ENCODE measurements at places on chromosomes 6 and 20. TPM values are rescaled to one million over a fixed set of nuclear protein-coding genes. Genes with fewer than 3 reads are reported as not detected.

GRCh38 chr6:70325009-70325408 is 22.1 kb upstream of the COL9A1 start:
- peaks cover 3% of the 10 kb centered on the region for H3K27me3 ChIP-seq
- no peaks in the 10 kb centered on the region for H3K4me1 ChIP-seq
- no peaks in the 10 kb centered on the region for H3K36me3 ChIP-seq
- no peak overlapping the region for H3K4me3 ChIP-seq
- no peak for ATAC-seq

- H3K27me3 ChIP-seq: peaks cover 9% of the 10 kb centered on the region
- ATAC-seq: no peak
- H3K4me1 ChIP-seq: no peaks in the 10 kb centered on the region
- no peaks in the 10 kb centered on the region for H3K36me3 ChIP-seq
- H3K4me3 ChIP-seq: no peak overlapping the region
Measured at GRCh38 chr6:145551164-145551563, 184.2 kb downstream of the EPM2A start.

GRCh38 chr6:3867641-3868502 is 18.7 kb downstream of the FAM50B start:
- no peaks in the 10 kb centered on the region for H3K36me3 ChIP-seq
- no peaks in the 10 kb centered on the region for H3K27me3 ChIP-seq
- peaks cover 32% of the 10 kb centered on the region for H3K4me1 ChIP-seq
- peak; percentile 81 for ATAC-seq

GRCh38 chr6:16885411-16886160 is 124.3 kb upstream of the ATXN1 start:
- H3K27ac ChIP-seq: no peak overlapping the region
- H3K27me3 ChIP-seq: peaks cover 58% of the 10 kb centered on the region
- H3K4me3 ChIP-seq: no peak overlapping the region
- H3K36me3 ChIP-seq: no peaks in the 10 kb centered on the region

GRCh38 chr6:42771741-42772100 is 10.1 kb upstream of the BICRAL start:
- H3K4me3 ChIP-seq: peak overlapping the region; percentile 82
- peaks cover 47% of the 10 kb centered on the region for H3K4me1 ChIP-seq
- H3K27me3 ChIP-seq: no peaks in the 10 kb centered on the region
- H3K27ac ChIP-seq: peak overlapping the region; percentile 99
- no peaks in the 10 kb centered on the region for H3K36me3 ChIP-seq

- no peaks in the 10 kb centered on the region for H3K27me3 ChIP-seq
- H3K4me3 ChIP-seq: no peak overlapping the region
- ATAC-seq: no peak
- peak overlapping the region; percentile 24 for H3K27ac ChIP-seq
Measured at GRCh38 chr20:34971561-34972235, 16.0 kb downstream of the MYH7B start.

GRCh38 chr6:108737594-108738546 is 110.4 kb upstream of the ARMC2 start:
- H3K4me3 ChIP-seq: peak overlapping the region; percentile 46
- peak; percentile 94 for ATAC-seq
- H3K36me3 ChIP-seq: no peaks in the 10 kb centered on the region
- H3K27ac ChIP-seq: peak overlapping the region; percentile 66
- H3K4me1 ChIP-seq: peaks cover 10% of the 10 kb centered on the region
- H3K27me3 ChIP-seq: peaks cover 7% of the 10 kb centered on the region

DNA sequence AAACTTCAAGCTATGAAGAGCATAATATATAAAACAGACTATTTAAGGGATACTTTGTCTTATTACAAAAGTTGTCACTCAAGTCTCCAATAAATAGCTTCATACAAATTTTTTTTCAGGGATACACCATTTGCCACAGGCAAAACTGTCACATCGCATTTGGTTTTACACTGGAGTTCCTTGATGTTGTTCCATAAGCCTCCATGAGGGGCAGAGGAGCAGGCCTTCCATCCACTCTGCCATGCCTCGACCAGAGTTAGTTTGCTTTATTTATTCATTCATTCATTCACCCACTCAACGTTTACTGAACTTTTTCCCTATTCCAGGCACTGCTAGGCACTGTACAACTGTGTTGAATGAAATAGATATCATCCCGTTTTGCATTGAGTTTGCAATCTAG is 246.6 kb downstream of the PHF3 start:
- no peak overlapping the region for H3K4me3 ChIP-seq
- no peaks in the 10 kb centered on the region for H3K36me3 ChIP-seq
- H3K27me3 ChIP-seq: no peaks in the 10 kb centered on the region

- no peak overlapping the region for H3K27ac ChIP-seq
- H3K36me3 ChIP-seq: no peaks in the 10 kb centered on the region
- peaks cover 5% of the 10 kb centered on the region for H3K27me3 ChIP-seq
- no peak for ATAC-seq
- H3K4me1 ChIP-seq: no peaks in the 10 kb centered on the region
Measured at GRCh38 chr6:40408786-40409542, 178.2 kb downstream of the LRFN2 start.

- H3K4me1 ChIP-seq: peaks cover 5% of the 10 kb centered on the region
- no peak overlapping the region for H3K4me3 ChIP-seq
- H3K27me3 ChIP-seq: no peaks in the 10 kb centered on the region
- H3K27ac ChIP-seq: no peak overlapping the region
- H3K36me3 ChIP-seq: peaks cover 100% of the 10 kb centered on the region
Measured at GRCh38 chr6:89703292-89703691, 64.7 kb upstream of the LYRM2 start.

- ATAC-seq: no peak
- H3K27ac ChIP-seq: no peak overlapping the region
- H3K36me3 ChIP-seq: no peaks in the 10 kb centered on the region
- H3K27me3 ChIP-seq: no peaks in the 10 kb centered on the region
Measured at GRCh38 chr6:123541462-123541861, 95.3 kb downstream of the TRDN start.

DNA sequence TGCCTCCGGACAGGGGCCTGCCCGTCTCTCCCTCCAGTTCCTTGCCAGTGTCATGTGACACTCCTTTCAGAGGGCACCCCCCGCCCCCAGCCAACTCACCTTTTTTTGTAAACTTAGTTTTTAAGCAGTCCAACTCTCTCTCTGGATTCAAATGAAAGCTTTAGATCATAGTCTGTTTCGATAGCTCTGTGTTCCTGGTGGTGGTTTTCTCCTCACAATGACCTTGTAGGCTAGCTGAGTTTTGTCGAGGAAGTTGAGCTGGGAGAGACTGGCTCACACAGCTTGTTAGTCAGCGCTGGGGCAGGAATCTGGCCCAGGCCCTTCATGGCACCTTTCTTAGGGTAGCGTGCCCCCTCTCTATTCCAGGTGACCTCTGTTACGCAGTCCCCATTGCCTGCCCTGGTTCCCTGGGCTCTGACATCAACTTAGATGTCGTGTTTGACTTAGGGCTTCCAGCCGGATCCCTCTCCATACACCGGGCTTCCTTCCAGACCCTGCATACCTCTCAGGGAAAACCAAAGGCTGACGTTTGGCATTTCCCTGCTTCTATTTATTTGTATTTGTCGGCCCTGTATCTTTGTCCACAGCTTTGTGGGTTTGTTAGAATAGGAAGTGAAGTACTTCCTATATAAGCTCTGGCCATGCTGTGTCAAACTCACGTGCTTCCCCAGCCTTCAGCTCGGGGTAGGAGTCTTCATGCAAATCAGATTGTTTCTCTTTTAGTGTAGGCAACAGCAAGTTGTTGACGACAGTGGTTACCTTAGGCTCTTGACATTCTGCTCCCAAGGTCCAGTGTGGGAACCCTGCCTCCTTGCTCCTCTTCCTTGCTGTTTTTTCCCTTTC is 12.7 kb downstream of the IGF2R start:
- H3K27ac ChIP-seq: peak overlapping the region; percentile 96
- H3K27me3 ChIP-seq: no peaks in the 10 kb centered on the region
- H3K4me3 ChIP-seq: peak overlapping the region; percentile 81
- H3K36me3 ChIP-seq: peaks cover 16% of the 10 kb centered on the region
- peaks cover 58% of the 10 kb centered on the region for H3K4me1 ChIP-seq
- ATAC-seq: peak; percentile 34

DNA sequence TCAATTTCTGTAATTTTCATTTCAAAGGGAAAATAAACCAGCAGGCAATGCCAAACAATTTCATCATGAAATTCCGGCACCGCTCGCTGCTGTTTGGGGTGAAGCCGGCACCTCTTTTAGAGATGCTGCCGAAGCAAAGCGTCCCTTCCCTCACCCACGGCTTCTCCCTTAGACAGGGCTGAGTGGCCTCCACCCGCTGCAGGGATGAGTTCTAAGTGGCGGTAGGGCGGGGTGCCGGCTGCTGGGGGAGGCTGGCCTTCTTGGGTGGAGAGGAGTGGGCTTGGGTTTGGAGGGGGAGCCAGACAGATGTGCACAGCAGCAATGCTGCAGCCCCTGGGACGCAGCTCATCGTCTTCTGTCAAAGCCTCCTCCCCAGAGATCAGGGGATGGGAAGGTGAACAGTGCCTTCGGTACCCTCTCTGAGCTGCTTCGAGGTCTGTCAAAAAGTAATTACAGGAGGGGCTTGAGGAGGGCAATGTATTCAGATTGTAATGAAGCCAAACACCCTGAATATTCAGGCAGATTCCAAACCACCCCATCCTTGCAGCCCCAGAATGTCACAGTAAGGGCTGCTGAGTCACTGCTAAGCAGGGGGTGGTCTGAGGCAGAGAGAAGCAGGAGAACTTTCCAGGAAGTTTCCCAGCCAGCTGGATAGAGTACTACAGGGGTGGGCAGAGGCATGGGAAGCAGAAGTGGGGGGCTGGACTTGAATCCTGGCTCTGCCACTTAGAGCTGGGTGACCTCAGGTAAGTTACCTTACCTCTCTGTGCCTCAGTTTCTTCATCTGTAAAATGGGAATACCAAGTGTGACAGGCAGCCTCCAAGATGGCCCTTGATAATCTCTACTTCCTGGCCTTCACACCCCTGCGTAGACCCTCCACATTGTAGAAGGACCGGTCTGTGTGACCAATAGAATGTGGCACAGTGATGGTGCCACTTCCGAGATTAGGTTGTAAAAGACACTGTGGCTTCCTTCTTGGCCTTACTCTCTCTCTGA is 96.6 kb downstream of the SULF2 start:
- H3K27me3 ChIP-seq: peaks cover 15% of the 10 kb centered on the region
- no peaks in the 10 kb centered on the region for H3K36me3 ChIP-seq
- peaks cover 4% of the 10 kb centered on the region for H3K4me1 ChIP-seq
- no peak for ATAC-seq

DNA sequence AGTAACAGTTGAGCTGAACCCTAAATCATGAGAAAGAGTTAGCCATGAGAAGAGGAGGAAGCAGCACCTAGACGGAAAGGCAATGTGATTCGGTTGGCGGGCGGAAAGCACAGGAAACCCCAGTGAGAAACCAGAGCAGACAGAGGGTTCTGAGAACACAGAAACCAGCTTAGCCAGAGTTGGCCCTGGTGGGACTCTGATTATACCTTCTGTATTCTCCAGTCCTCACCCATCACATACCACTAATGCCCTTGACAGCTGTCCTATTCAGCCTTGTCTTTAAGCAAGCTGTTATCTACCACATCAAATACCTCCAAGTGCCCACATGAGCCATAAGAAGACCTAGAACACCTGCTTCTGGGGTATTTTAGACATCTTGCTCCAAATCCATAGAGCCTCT is 58.9 kb upstream of the LRRC1 start:
- no peaks in the 10 kb centered on the region for H3K27me3 ChIP-seq
- H3K36me3 ChIP-seq: no peaks in the 10 kb centered on the region
- ATAC-seq: peak; percentile 59
- peak overlapping the region; percentile 22 for H3K4me3 ChIP-seq

- no peak overlapping the region for H3K4me3 ChIP-seq
- H3K27ac ChIP-seq: no peak overlapping the region
- H3K4me1 ChIP-seq: no peaks in the 10 kb centered on the region
- ATAC-seq: no peak
- no peaks in the 10 kb centered on the region for H3K36me3 ChIP-seq
Measured at GRCh38 chr6:166282394-166283032, 25.7 kb downstream of the PRR18 start.

DNA sequence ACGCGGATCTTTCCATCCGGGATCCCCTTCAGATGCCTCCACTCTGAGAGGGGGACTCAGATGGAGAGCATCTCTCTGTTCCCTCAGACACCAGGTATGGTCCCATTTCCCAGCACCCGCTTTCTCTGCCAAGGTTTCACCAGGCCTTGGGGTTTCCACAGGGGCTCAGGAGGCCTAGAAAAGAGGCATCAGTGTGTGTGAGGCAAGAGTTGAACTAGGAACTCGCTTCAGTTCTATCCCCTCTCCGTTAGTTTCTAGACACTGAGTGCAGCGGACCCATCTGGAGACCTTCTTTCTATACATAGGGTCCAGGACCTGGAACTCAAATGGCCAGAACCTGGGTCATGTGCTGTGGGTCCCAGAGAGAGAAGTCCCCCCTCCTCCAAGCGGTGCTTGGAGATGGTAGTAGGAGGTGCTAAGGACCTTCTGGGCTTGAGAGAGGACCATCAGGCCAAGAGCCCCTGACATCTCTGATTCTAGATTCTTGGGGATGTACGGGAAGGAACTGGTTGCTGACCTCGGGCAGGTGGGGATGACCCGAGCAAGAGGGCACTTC is 2.1 kb downstream of the SLC12A5 start:
- peaks cover 4% of the 10 kb centered on the region for H3K4me1 ChIP-seq
- no peak overlapping the region for H3K4me3 ChIP-seq
- H3K36me3 ChIP-seq: no peaks in the 10 kb centered on the region
- peaks cover 41% of the 10 kb centered on the region for H3K27me3 ChIP-seq
- no peak for ATAC-seq

DNA sequence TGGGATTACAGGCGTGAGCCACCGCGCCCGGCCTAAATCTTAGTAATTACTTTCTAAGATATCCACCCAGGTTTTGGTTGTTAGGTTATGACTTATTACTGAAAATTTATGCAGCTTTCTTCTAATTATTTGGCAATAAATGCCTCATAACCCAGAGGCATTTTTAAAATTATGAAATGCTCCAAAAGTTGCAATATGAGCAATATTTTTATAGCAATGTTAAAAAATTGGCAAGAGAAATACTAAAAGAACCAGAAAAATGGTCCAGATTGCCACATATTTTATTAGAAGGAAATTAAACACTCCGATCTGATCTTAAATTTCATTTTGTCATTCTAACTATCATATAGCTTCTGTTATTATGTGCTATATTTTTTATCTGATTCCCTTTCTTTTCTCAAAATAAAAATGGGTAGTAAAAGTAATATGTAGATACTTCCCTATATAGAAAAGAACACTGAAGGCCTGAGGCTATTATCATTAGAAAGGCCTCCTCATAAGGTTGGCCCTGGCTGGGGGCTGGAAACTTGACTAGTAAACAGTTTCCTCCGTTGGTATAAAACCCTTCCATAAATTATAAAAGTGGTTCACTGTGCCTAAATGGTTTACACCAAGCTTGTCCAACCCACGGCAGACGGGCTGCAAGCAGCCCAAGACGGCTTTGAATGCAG is 22.1 kb downstream of the BLOC1S5 start:
- peaks cover 88% of the 10 kb centered on the region for H3K36me3 ChIP-seq
- no peak overlapping the region for H3K27ac ChIP-seq
- H3K4me3 ChIP-seq: no peak overlapping the region
- ATAC-seq: no peak
- no peaks in the 10 kb centered on the region for H3K27me3 ChIP-seq

- H3K36me3 ChIP-seq: no peaks in the 10 kb centered on the region
- H3K4me1 ChIP-seq: no peaks in the 10 kb centered on the region
- H3K27ac ChIP-seq: no peak overlapping the region
Measured at GRCh38 chr20:39916236-39916765, 772.7 kb downstream of the MAFB start.

The TPD52L1 gene
- total RNA-seq: 1.1 TPM

The SPINT3 gene
- total RNA-seq: not detected

The RUNX2 gene
- total RNA-seq: 30.8 TPM

The TGM3 gene
- 0.16 TPM for total RNA-seq

The GABRR2 gene
- total RNA-seq: 0.64 TPM

The CLDN20 gene
- total RNA-seq: not detected

The UNC93A gene
- not detected for total RNA-seq

The NKX2-2 gene
- total RNA-seq: not detected
